ENCODE measurements at places on chromosomes 2 and 18.

DNA sequence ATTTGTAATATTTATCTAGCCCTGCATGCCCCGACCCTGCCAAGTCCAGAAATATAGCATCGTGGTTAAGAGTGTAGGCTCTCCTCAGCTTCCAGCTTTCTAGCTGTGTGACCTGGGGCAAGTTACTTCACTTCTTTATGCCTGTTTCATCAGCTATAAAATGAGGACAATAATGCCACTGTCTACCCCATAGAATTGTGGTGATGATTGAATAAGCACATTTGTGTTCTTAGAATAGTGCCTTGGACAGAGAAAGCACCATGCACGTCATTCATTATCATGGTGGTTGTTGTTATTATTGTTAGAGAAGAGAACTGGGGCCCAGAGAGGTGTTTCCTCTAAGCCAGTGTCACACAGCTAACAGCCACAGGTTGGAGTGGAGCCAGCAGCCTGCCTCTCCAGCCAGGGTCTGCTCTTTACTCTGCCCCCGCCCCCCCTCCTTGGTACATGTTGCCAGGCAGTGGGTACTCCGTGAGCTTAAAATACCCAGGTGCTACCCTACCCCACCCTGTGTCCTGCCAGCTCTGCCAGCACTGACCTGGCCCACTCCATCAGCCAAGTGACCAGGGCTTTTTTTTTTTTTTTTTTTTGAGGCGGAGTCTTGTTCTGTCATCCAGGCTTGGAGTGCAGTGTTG, 202.1 kb downstream of the CTIF start:
- no peak for DNase-seq

DNA sequence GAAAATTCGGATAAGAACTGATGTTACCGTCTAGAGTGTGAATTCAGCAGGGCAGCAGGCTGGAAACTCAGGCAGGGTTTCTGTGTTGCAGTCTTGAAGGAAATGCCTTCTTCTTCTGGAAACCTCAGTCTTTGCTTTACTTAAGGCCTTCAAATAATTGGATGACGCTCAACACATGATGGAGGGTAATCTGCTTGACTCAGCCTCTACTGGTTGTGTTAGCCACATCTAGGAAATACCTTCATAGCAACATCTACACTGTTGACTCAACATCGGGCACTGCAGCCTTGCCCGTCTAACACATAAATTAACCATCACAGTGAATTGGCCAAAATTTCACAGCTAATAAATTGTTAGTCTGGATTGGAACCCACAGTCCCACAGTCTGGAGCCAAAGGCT, 37.2 kb downstream of the YPEL5 start:
- DNase-seq = no peak

- DNase-seq = no peak
These were observed 4.8 kb upstream of the TTC39C start for GRCh38 chr18:24009651-24010333.

- DNase-seq = no peak
These were observed 9.6 kb upstream of the ITPRIPL1 start for GRCh38 chr2:96315400-96316071.

GRCh38 chr2:181563101-181563692, 93.7 kb downstream of the CERKL start:
- DNase-seq = no peak

- DNase-seq = no peak
These were observed 69.4 kb downstream of the TET3 start for GRCh38 chr2:74053959-74054715.

GRCh38 chr18:8786483-8787370, 81.4 kb downstream of the MTCL1 start:
- no peak for DNase-seq
